Astrocyte (in vitro differentiated cells and primary cell): ENCODE measurements at places on chromosomes 1 and 21. TPM values are rescaled to one million over a fixed set of nuclear protein-coding genes. Genes with fewer than 3 reads are reported as not detected.

The VHLL gene
- 0.34 TPM in 1 of 2 replicates, not detected in the other for total RNA-seq

The NMNAT2 gene
- total RNA-seq = 0.36 and 0.50 TPM in 2 replicates

The SPATA46 gene
- total RNA-seq = not detected in 2 replicates

The TRNP1 gene
- 16.4 and 19.2 TPM in 2 replicates for total RNA-seq

The RXFP4 gene
- total RNA-seq = not detected in 2 replicates

The ADAMTS4 gene
- 2.7 and 5.1 TPM in 2 replicates for total RNA-seq

The OR2T2 gene
- total RNA-seq = not detected in 2 replicates

DNA sequence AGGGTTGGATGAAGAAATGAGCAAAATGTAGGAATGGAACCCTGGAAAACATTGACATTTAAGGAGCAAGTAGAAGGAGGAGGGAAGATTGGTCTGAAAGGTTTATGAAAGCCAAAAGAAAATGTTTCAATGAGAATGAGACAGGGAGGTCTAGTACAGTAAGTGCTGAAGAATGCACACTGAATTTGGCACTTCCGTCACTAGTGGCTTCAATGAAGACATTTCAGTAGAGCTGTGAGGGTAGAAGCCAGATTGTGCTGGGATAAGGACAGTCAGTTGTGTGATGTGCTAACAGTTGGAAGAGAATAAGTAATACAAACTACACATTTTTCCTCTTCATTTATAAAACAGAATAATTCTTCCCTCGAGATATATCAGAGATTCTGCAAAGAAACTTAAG, 17.1 kb downstream of the THEM4 start:
- peaks cover 2% of the 10 kb centered on the region for H3K36me3 ChIP-seq
- peaks cover 8% of the 10 kb centered on the region for H3K4me1 ChIP-seq
- DNase-seq = peak; percentile 79
- no peak overlapping the region for H3K4me3 ChIP-seq
- H3K27me3 ChIP-seq = no peaks in the 10 kb centered on the region

DNA sequence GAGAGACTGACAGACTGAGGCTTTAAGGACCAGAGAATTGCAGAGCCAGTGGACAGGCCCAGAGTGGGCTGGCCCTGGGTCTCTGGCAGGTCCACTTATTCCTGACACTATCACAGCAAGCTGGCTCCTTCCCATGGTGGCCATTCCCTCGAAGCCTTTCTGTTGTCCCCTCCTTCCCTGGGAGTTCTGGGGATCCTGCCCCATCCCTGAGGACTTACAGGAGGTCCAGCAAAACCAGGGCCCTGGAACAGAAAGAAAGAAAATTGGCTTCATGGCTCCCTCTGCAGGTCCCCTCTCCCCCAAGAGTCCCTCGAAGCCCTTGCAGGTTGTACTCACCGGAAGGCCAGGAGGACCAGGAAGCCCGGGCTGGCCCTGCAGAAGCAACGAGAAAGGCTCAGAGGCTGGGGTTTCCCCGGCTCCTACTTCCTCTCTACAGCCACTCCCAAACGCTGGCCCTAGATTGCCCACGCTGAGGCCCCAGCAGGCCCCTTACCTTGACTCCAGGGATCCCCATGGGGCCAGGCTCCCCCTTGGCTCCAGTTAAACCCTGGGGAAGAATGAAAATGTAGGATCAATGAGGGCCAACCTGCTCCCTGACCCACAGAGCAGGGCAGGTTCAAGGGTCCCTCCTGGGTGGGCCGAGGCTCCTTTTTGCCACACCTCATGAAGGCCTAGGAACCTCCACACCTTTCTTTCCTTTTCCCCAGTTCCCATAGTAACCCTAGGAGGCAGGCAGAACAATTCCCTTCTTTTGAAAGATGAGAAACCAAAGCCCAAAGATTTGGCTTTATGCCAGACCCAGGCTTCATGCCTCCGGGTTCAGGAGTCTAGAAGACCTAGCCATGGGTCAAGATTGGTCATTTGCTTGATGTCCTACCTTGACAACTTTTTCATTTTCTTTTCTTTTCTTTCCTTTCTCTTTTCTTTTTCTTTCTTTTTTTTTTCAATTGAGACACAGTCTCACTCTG, 4.6 kb downstream of the COL9A2 start:
- H3K27me3 ChIP-seq = peaks cover 17% of the 10 kb centered on the region
- H3K4me3 ChIP-seq = no peak overlapping the region
- no peak for DNase-seq
- no peak overlapping the region for H3K27ac ChIP-seq
- peaks cover 22% of the 10 kb centered on the region for H3K4me1 ChIP-seq

DNA sequence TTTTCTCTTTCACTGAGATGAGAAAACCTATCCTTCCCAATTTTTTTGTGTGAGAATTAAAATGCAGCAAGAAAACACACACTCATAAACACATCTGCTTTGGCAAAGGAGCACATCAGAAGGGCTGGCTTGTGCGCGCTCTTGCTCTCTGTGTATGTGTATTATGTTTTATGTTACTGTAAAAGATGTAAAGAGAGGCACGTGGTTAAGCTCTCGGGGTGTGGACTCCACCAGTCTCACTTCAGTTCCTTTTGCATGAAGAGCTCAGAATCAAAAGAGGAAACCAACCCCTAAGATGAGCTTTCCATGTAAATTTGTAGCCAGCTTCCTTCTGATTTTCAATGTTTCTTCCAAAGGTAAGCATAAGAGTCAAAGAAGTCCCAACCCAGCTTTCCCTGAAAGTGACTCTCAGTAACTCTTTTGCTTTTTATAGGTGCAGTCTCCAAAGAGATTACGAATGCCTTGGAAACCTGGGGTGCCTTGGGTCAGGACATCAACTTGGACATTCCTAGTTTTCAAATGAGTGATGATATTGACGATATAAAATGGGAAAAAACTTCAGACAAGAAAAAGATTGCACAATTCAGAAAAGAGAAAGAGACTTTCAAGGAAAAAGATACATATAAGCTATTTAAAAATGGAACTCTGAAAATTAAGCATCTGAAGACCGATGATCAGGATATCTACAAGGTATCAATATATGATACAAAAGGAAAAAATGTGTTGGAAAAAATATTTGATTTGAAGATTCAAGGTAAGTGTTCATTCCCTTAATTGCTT, at the start of gene CD2:
TSS of gene CD2 (plus strand) at position 233 of the 780 bp plus-strand sequence. CDS start at position 296, 63 bp downstream.
- no peak within 1 kb of the TSS for H3K27ac ChIP-seq
- no peak within 1 kb of the TSS for H3K4me3 ChIP-seq
- H3K4me1 ChIP-seq = no peaks in the 10 kb centered on the region

DNA sequence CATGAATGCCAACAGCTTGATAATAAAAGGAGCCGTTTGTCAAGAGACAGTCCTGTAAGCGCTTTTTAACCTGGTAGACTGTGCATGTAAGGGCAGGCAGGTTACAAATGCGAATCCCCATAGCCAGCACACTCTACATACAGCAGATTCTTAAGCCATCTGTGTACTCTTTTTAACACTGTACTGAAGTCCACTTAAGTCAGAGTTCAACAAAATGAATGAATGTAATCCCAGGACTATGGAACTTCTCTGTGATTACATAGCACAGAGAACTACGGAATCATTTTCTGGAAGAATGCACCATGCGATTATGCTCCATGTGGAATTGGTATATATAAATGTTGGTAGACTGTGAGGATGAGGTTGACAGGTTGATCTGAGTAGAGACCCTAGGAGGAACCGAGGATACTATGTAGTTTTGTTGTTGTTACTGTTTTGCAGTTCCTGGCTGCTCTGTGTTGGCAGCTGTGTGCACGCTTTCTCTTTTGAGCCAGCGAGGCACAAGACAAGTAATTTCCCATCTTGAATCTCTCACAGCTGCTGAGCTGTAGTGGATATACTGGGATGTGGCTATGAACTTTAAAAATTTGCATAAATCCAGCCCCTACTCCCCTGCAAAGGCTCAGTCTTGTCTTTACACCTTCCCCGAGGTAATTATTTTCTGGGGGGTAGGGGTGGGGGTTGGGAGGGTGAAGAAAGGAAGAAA, 21.9 kb downstream of the LRRC8D start:
- H3K4me3 ChIP-seq = peak overlapping the region; percentile 88
- peak overlapping the region; percentile 83 for H3K27ac ChIP-seq
- H3K4me1 ChIP-seq = peaks cover 15% of the 10 kb centered on the region

GRCh38 chr1:53321366-53321765, 6.5 kb downstream of the LRP8 start:
- H3K27me3 ChIP-seq = no peaks in the 10 kb centered on the region
- H3K27ac ChIP-seq = no peak overlapping the region
- peaks cover 10% of the 10 kb centered on the region for H3K36me3 ChIP-seq
- peaks cover 7% of the 10 kb centered on the region for H3K4me1 ChIP-seq

DNA sequence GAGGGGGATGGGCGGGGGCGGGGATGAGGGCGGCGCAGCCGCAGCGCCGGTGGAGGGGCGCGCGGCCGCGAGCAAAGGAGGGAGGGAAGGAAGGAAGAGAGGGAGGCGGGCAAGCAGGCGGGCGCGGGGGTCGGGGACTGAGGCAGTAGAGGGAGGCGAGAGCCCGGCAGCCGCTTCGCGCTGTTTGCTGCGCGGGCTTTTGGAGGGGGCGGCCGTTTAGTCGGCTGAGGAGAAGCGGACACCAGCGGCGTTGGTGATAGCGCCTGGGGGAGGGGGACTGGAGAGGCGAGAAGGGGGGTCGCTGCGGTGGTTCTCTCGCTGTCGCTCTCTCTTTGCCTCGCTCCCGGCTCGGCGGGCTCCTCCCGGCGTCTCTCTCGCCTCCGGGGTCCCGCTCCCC, at the start of gene HS2ST1:
TSS of gene HS2ST1 (plus strand) at position 35 of the 397 bp plus-strand sequence.
- no peaks in the 10 kb centered on the region for H3K27me3 ChIP-seq
- peak within 1 kb of the TSS; percentile 97 for H3K4me3 ChIP-seq
- H3K36me3 ChIP-seq = no peaks in the 10 kb centered on the region

GRCh38 chr1:7501084-7501491, 270.0 kb upstream of the VAMP3 start:
- no peaks in the 10 kb centered on the region for H3K27me3 ChIP-seq
- H3K4me3 ChIP-seq = no peak overlapping the region
- H3K27ac ChIP-seq = no peak overlapping the region
- no peaks in the 10 kb centered on the region for H3K4me1 ChIP-seq
- no peaks in the 10 kb centered on the region for H3K36me3 ChIP-seq

- H3K27ac ChIP-seq = no peak overlapping the region
- no peaks in the 10 kb centered on the region for H3K36me3 ChIP-seq
- H3K4me3 ChIP-seq = no peak overlapping the region
- peaks cover 16% of the 10 kb centered on the region for H3K27me3 ChIP-seq
- peaks cover under 1% of the 10 kb centered on the region for H3K4me1 ChIP-seq
These were observed 61.1 kb downstream of the LGR6 start for GRCh38 chr1:202254454-202255252.

- H3K27me3 ChIP-seq = peaks cover 7% of the 10 kb centered on the region
- no peak overlapping the region for H3K4me3 ChIP-seq
- H3K36me3 ChIP-seq = no peaks in the 10 kb centered on the region
- DNase-seq = no peak
- H3K4me1 ChIP-seq = no peaks in the 10 kb centered on the region
These were observed 273.8 kb downstream of the FAM72C start for GRCh38 chr1:143698016-143698415.

DNA sequence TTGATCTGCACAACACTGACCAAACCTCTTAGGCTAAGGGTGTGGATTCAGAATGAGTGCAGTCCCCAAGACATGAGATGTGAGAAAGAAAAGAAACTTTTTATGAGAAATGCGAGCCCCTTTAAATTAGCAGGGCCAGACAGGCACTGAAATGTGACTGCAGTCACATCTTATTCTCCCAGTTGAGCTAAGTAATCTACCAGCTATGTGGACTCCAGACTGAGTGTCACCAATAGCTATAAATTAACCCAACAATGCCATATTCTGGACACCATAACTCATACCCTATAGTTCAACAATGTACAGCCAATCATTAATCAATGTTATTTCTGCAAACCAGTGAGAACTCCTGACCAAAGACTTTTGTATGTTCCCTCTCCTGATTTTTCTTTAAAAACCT, 153.2 kb downstream of the COQ8A start:
- H3K27ac ChIP-seq = no peak overlapping the region
- no peak overlapping the region for H3K4me3 ChIP-seq
- H3K4me1 ChIP-seq = no peaks in the 10 kb centered on the region
- H3K36me3 ChIP-seq = peaks cover 12% of the 10 kb centered on the region

DNA sequence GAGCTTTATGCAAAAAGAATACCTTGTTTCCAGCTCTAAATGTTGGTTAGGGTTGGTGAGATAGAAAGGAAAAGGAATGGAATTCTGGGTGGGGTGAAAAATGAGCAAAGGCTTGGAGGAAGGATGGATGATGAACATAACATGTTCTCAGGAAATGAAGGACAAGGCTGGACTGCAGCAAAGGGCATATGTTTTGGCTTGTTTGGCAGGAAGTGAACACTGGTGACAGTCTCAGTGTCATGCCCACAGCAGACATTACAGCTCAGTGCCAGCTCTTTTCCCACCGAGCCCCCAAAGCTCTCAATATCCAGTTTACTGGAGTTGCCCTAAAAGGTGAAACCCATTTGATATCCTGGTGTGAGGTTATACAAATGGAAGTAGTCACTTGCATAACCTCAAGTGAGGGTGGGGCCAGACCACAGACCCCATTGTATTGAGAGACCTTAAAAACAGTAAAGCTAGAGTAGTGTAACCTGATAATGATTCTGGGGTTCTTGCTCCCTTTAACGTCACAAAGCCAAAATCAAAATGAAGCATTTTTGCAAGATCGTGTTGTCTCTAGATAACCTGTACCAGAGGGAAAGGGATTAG, 270.6 kb downstream of the NFIA start:
- no peaks in the 10 kb centered on the region for H3K36me3 ChIP-seq
- no peaks in the 10 kb centered on the region for H3K4me1 ChIP-seq
- H3K27ac ChIP-seq = no peak overlapping the region
- H3K27me3 ChIP-seq = no peaks in the 10 kb centered on the region
- DNase-seq = no peak
- H3K4me3 ChIP-seq = no peak overlapping the region

GRCh38 chr1:233143241-233143640, 152.3 kb downstream of the PCNX2 start:
- no peak overlapping the region for H3K4me3 ChIP-seq
- H3K27ac ChIP-seq = no peak overlapping the region
- no peak for DNase-seq
- no peaks in the 10 kb centered on the region for H3K36me3 ChIP-seq
- no peaks in the 10 kb centered on the region for H3K4me1 ChIP-seq

GRCh38 chr1:208227366-208227765, 16.8 kb downstream of the PLXNA2 start:
- no peak overlapping the region for H3K27ac ChIP-seq
- peaks cover 32% of the 10 kb centered on the region for H3K4me1 ChIP-seq
- H3K36me3 ChIP-seq = no peaks in the 10 kb centered on the region
- H3K4me3 ChIP-seq = no peak overlapping the region

- H3K27ac ChIP-seq = peak overlapping the region; percentile 47
- no peaks in the 10 kb centered on the region for H3K27me3 ChIP-seq
- H3K36me3 ChIP-seq = no peaks in the 10 kb centered on the region
- no peak overlapping the region for H3K4me3 ChIP-seq
- DNase-seq = peak; percentile 82
These were observed 53.8 kb downstream of the ROR1 start for GRCh38 chr1:63827411-63828321.

GRCh38 chr1:116203920-116204319, 92.7 kb downstream of the MAB21L3 start:
- no peak overlapping the region for H3K27ac ChIP-seq
- DNase-seq = no peak
- peaks cover 3% of the 10 kb centered on the region for H3K27me3 ChIP-seq
